ENCODE measurements at places on chromosomes 1 and 21.
A peak's percentile ranks its signal among the peaks of the same experiment; 100 is the strongest.

DNA sequence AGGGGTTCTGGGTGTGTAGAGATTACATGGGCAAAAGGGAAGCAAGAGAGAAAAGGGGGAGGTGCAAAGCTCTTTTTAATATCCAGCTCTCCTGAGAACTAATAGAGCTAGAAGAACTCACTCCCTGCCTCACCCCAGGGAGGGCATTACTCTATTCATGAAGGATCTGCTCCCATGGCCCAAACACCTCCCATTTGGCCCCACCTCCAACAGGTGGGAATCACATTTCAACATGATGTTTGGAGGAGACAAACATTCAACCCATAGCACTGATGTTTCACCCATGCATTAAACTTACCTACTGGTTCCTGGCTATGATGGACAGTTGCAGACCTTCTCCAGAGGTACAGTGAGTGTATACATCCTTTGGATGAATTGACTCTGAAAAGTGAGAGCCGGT is 7.3 kb upstream of the JUN start:
- ATAC-seq, result no peak

DNA sequence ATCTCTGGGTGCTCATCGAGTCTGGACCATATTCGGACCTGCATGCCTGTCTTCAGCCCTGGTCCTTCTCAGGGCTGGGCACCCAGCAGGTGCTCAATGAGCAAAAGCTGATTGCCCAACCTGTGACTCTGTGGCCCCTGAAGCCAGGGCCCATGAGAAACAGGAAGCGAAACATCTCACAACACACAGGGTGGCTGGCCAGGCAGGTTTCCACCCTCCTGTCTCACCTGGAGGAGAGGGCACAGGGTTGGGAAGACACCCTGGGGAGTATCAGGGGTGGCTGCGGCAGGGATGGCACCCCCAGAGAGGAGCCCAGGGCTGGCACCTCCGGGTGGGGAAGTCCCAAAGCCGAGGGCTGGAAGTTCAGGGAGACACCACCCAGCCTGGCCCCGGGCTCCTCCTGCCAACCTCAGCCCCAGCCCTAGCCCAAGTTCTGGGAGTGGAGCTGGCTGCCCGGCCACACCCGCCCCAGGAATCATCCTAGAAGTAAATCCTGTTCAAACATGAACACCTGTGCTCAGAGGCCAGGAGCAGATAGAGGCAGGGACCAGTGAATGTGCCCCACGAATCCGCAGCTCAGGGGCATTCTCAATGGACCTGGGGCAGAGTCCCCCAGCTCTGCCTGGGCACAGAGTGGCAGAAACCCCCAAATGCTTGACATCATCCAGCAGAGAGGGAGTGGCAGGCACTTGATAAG is 54.6 kb downstream of the RAP1GAP start:
- ATAC-seq, result no peak

DNA sequence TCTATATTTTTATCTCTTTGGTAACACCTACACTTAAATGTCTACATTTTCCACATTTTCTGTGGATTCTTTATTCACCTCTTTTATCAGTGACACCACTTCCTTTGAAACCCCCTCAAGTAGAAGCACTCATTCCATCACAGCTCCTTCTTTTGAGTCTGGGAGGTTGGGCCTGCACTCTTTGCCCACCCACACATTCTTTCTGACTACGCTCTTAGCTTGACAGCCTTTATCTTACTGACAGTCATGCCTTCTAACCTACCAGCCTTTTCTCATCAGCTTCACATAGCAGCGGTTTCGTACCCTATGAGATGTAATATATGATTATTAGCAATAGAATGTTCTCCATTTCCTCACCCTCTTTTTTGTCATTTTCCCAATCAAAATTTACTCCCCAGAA is 151.9 kb downstream of the TNFSF18 start:
- no peak for ATAC-seq

DNA sequence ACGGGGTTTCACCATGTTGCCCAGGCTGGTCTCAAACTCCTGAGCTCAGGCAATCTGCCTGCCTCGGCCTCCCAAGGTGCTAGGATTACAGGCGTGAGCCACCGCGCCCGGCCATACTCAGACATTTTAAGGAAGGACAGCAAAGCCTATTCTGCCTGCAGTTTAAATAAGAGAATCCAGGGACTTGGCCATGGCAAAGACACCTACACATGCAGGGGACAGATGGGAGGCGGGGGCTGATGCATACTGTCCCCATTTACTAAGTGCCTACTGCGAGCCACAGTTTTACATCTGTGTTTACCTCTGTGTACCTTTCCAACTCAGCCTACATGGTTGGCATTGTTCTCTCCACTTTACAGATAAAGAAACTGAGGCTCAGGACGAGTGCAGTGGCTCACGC is 25.4 kb downstream of the LDLRAD2 start:
- ATAC-seq, result no peak

DNA sequence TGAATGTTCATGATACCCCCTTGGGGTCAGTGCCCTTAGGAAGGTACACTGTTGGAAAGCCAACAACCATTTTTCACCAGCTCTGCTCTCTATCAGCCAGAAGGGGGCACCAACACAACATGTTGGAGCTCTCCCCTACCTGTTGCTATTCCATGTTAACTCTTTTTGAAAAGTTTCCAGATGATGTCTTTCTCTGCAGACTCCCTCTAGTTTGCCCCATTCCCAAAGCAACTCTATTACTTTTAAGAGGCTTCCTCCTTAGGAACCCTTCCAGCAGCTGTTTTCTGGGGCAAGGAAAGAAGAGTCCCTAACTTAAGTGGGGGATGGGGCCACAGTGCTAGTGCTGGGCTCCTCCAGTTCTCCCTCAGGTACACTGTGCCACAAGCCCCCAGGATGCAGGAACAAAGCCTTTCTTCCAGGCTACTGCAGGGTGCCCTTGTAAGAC is 22.9 kb upstream of the NDC1 start:
- ATAC-seq, result peak; percentile 75

DNA sequence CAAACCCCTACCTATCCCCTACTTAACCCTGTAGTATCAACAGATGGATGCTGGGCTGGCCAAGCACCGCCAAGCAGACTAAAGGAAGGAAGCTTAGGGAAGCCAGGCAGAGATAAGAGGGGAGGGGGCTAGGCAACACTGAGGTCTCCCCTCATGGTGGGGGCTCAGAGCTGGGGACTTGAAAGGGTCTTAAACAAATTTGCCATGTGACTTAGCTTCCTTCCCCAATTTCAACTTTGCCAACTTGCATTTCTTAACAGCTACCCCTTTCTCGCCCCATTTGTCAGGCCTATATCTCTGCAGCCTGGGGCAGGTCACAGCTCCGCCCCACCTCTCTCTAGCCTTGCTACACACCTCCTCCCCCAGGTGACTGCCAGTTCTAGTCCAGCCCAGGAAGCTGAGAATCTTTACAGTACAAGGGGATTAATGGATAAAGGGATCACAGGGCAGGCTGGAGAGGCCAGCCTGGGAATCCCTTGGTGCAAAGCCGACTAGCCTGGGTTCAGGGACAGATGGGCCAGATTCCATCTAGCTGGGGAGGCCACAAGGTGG is 3.4 kb downstream of the KIF21B start:
- no peak for ATAC-seq

DNA sequence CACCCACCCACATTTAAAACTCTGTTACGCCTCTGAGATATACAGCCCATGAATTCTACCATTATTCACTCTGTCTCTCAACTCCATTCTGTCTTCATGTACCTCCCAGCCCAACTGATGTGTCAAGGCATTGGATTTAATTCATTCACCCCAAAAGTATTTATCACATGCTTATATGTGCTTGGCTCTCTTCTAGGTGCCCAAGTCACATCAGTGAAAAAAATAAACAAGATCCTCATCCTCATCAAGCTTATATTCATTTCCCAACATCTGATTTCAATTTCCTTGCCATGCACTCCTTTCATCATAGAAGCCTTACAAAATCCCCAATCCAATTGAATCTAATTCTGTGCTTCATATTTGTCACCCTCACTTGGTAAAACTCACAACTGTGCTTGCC is 967.6 kb downstream of the LTN1 start:
- ATAC-seq, result no peak

DNA sequence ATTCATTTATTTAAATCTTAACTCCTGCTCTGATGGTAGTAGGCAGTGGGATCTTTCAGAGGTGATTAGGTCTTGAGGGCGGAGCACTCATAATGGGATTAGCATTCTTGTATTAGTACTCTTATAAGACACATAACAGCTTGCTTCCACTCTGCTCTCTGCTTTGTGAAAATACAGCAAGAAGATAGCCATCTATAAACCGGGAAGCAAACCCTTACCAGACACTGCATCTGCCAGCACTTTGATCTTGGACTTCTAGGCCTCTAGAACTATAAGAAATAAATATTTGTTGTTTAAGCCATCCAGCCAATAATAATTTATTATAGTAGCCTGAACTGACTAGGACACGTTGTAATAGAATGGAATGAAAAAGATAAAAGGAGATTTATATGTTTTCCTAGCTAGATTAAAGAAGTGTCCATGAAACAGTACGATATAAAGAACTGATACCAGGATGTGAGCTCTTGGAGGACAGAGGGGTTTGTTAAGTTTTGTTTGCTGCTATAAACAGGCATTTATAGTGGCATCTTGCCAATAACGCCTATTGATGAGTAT is 869.9 kb downstream of the MRPL39 start:
- no peak for ATAC-seq

GRCh38 chr1:178541829-178542553 is 29.1 kb downstream of the TEX35 start:
- ATAC-seq, result peak; percentile 45

- no peak for ATAC-seq
Measured at GRCh38 chr1:91278754-91279153, 125.9 kb downstream of the HFM1 start.

DNA sequence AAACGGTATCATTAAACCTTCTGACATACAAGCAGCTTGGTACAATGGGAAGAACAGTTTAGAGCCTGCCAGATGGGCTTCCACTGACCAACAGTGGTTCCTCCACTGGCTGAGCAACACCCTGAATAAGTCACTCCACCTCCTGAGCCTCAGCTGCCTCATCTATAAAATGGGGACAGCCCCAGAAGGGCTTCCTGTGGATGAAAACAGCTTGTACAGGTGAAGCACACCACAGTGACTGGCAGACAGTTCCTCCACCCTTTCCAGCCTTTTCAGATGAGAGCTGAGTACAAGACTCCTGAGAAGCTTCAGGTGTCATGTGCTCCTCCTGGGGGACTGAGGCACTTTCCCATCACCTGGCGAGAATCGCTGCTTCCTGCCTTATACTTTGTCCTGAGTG is 2.1 kb downstream of the CAPZB start:
- no peak for ATAC-seq

DNA sequence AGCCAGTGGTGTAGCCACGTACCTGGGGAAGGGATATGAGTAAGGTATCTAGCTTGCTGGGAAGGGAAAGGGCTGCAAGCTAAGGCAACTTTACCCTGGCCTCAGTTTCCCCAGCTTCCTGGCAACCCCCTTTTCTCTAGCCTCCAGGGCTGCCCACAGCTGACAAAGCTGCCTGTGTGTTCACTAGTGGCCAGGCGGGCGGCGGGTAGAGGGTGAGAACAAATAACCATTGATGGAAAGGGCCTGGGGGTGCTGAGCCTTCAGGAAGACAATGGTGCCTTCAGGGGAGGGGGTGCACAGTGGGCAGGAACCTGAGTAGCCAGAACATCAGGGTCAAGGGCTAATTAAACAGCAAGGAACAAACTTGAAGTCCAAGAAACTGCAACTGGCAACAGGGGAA is 6.1 kb downstream of the CERS2 start:
- ATAC-seq, result no peak

GRCh38 chr1:234164098-234164709 is 209.1 kb upstream of the COA6 start:
- ATAC-seq, result no peak

DNA sequence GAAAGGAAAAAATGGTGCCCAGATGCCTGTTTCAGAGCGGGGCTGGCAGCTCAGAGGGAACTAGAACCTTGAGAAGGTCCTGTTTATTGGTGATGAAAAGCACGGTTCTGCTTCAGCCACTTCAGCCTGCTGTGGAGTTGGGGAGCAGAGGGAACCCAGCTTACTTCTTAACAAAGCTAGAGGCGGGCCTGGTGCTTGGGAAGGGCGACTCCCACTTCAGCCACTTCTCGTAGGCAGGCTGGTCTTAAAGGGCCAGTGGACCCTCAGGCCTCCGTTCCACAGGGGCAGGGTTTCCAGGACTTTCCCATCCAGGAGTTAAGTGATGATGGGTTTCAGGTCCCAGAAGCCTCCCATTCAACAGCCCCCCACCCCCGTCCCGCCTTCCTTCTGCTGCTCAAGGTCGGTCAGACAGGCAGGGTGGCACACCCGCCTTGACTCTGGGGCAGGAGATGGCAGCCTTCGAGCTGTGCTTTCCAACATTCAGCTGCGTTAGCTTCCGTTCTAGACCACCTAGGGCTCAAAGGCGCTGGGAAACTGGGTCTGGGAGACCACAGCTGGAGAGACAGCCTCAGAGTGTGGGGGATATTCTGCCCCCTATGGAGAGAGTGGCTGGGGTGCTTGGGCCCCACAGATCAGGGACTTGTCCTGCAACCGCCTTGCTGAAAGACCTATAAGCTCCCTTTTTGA is 3.4 kb downstream of the RUNX3 start:
- ATAC-seq, result peak; percentile 28

DNA sequence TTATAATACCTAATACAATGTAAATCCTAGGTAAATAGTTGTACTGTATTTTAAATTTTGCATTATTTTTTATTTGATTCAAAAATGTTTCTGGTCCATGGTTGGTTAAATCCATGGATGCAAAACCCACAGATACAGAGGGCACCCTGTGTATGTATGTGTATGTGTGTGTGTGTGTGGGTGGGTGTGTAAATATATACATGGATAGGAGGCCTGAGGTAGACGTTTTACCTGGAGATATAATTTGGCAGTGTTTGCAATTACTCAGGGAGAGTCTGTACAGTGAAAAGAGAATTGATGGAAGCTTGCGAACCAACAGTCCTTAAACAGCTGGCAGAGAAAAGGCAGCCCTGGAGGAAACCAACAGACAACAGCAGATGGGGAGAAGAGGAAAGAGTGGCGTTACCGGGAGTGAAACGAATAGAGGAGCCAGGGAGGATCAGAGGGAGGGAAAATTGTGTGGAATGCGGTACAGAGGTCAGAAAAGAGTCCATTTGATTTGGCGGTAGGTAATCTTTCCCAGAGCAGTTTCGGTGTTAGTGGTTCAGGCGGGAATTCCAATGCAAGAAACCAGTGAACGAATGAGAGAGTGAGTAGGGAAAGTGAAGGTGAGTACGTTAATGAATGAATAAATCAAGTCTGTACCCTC is 47.9 kb upstream of the NBL1 start:
- peak; percentile 15 for ATAC-seq

- ATAC-seq, result no peak
Measured at GRCh38 chr1:114764689-114765088, 6.9 kb upstream of the CSDE1 start.
